Sigmoid colon (tissue), 7 donors: ENCODE measurements at places on chromosomes 11 and 22. TPM values are rescaled to one million over a fixed set of nuclear protein-coding genes. Genes with fewer than 3 reads are reported as not detected.

GRCh38 chr11:70341881-70342429, 56.4 kb upstream of the CTTN start:
- DNase-seq = no peak

GRCh38 chr11:83152264-83152663, 4.7 kb upstream of the PCF11 start:
- no peak for DNase-seq

- DNase-seq = no peak
These were observed 49.0 kb upstream of the CYP2D6 start for GRCh38 chr22:42179616-42180015.

GRCh38 chr11:93704237-93704636, 37.1 kb downstream of the TAF1D start:
- no peak for DNase-seq

DNA sequence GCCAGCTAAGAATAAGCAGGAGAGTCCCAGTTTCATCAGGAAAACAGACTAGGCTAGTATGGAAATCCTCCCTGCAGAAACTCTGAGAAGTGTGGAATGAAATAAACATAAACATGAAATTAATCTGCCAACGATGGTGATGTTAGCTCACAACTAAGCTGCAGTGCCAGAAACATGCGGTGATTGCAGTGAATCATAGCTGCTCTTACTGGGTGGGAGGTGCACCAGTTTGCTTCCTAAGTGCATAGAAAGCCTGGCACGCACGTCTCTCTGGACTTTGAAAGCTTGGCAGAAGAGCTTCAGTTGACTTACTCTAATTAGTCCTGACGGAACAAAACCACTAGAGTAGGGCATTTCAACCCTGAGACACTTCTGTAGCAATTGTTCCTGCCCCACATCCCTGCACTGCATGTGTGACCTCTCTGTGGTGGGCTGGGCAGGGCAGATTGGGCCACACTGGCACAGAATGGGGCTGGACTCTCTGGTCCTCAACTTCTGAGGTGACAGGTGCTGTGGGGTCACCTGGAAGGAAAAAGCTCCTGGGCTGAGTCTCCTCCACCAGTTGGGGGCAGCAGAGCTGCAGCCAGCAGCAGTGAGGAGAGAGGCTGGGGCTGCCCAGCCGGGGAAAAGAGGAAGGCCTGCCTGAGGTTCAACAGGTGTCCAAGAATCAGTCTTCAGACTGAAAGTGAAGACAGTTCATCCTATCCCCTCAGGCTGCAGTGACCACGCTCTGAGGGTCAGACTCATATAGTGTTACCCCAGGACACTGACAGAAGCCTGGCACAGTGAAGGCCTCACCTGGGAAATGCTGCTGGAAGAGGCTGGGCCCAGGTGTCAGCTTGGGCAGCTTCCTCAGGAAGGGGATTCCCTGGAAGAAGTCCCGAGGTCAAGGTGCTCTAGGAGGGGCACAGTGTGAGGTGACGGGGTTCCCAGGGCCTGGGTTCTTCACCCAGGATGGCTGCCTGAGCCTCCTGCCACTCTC, 40.5 kb downstream of the GGTLC2 start:
- DNase-seq = peak; percentile 43

Gene ST14
- 2.5 TPM for total RNA-seq

Gene CPT1A
- total RNA-seq = 67.0 TPM

Gene OR52E8
- not detected for total RNA-seq

Gene PRODH
- 4.8 TPM for total RNA-seq

Gene PKDREJ
- not detected for total RNA-seq

Gene OR4B1
- not detected for total RNA-seq

Gene HOATZ
- total RNA-seq = not detected
